ENCODE measurements at places on chromosomes 16 and 17.

DNA sequence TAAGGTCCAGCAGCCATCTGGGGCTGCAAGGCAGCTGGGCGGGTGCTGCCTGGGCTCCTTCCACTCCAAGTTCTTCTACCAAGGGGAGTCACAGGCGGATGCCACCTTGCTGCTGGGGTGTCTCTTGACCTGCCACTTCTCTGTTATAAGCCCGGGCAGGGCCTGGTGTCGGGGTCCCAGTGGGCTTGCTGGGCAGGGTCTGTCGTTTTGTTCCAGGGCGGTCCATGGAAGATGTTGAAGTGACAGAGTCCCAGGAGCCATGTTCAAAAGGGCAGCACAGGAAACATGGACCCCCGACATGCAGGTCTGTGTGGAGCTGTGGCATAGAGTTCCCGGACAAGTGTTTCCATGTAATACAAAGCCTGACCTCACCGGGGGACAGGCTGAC is 91.1 kb downstream of the TNFRSF13B start:
- DNase-seq: no peak

GRCh38 chr17:11082559-11082958 is 158.5 kb upstream of the SHISA6 start:
- DNase-seq: no peak

- no peak for DNase-seq
Observed at GRCh38 chr16:9257843-9258242, 166.4 kb downstream of the HAPSTR1 start.

DNA sequence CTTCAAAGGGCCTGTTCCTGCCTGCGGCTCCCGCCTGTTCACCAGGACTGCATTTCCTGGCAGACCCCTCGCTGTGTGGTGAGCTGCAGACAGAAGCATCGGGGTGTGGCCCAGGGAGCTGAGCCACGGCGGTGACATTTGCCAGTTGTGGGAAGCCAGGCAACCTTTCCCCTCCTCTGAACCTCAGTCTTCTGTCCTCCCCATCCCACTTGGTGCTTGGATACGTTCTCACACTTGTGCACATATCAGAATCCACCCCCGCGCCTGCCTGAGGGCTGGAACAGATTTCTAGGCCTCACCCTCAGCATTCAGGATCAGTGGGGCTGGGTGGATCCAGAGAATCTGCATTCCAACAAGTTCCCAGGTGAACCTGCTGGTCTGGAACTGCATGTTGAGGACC is 63.5 kb downstream of the CRISPLD2 start:
- DNase-seq: no peak

- DNase-seq: no peak
Observed at GRCh38 chr17:68861602-68862001, 93.6 kb downstream of the ABCA8 start.

- DNase-seq: no peak
Observed at GRCh38 chr17:42076797-42077559, 21.3 kb downstream of the ZNF385C start.

GRCh38 chr16:31401436-31401835 is 8.3 kb downstream of the ITGAD start:
- no peak for DNase-seq

- DNase-seq: no peak
Observed at GRCh38 chr16:78461496-78462287, 362.2 kb downstream of the WWOX start.

- no peak for DNase-seq
Observed at GRCh38 chr17:37752482-37752881, 7.6 kb upstream of the HNF1B start.

GRCh38 chr16:50304467-50305440 is 38.4 kb downstream of the ADCY7 start:
- no peak for DNase-seq

DNA sequence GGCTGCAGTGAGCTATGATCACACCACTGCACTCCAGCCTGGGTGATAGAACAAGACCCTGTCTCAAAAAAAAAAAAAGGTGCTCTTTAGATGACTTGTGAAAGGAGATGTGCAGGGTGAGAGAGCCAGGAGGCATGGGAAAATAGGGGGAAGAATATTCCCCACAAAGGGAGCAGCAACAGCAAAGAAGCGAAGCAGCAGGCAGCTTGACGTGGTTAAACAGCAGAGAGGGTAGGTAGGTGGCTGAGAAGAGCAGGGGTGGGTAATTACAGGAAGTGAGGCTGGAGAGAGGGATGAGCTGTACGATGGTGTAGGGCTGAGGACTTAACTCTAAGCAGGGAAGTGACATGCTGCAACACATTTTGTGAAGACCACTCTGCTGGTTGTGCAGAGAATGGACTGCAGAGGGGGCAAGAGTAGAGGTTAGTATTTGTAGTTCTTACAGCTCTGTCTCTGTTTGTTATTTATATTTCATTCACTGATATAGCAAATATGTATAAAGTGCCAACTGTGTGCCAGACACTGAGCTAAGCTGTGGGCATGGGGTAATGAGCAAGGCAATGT is 1.6 kb downstream of the HEATR3 start:
- peak; percentile 62 for DNase-seq

DNA sequence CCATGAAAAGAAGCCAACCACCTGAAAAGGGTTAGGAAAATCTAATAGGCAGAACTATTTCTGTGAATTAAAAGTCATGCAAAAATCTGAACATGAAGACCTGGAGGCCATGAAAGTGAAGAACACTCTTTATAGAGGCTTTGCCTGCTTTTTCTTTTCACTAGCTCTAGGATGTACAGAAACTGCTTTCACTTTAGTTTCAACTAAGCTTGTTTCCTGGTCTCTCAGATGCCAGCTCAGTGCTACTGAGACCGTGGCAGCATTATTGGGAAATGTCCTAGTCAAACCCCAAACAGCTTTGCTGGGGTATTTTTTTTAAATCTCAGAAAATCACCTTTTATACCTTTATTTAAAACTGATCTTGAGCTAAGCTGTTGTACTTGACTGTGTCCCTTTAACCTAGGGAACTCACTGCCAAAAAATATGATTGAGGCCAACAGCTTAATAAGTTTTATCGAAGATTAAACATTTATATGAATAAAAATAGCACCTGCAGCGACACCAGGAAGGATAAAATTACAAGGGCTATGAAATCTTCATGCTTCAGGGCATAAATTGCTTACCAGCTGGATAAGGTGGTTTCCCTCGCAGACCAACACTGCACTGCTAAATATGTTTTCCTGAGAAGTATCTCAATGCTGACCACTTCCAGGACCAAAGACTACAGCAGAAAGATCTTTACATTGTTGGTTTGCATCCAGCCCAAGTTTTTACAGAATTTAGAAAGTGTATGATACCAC is 621.8 kb upstream of the ZFHX3 start:
- DNase-seq: no peak

DNA sequence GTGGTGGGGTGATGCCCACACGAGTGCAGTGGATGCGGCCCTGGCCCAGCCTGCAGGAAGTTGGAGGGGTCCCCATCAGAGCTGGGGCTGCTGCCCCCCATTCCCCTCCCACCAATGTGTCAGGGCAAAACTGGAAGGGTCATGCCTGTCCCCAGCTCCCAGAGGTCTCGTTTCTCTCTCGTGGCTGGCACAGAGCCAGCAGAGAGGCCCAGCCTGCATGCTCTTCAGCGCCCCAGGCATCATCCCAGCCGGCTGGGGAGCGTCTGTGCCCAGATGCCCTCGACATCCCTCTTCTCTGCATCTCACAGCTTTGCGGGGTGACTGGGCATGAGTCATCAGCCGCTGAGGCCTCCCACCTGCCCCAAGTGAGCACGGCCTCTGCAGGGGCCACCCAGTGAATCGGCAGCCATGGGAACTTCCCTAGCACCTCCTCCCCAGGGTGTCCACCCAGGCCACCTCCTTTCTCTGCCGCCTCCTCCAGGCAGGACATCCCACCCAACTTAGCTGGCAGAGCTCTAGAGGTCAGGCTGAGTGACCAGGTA is 9.8 kb upstream of the CSNK1D start:
- peak; percentile 31 for DNase-seq

DNA sequence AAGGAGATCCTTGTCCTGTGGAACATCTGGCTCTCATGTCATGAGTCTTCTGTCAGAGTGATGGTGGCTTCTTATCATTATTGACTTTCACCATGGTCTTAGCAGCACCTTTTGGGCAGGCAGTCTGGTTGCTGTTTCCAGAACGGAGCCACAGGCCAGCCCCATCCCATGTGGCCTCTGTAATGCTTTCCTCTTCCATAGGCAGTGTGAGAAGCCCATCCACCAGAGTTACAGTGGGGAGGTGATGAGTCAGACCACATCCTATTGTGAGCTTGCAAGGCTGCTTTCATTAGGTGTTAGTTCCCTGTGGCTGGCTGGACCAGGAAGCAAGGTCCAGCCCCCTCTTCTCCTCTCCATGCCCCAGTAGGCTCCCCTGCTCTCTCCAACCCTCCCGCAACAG is 30.8 kb upstream of the SPACA3 start:
- DNase-seq: no peak

- DNase-seq: peak; percentile 59
Observed at GRCh38 chr16:88264641-88265285, 118.0 kb upstream of the ZNF469 start.

DNA sequence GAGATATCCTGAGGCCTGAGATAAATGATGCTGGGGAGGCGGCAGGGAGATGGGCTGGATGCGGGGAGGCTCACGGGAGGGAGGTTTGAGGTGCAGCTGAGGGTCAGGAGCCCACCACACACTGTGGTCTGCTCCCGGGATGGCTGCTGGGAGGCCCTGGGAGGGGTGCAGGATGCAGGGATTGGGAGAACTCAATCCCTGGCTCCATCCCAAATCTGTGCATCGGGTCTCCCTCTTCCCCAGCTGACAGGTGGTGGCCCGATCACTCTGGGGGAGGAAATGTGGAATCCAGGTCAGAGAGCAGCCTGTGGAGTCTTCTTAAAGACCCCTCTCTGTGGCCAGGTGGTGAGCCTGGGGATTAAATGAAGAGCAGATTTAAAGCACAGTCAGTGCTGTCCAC is 12.0 kb downstream of the PHB1 start:
- DNase-seq: no peak

DNA sequence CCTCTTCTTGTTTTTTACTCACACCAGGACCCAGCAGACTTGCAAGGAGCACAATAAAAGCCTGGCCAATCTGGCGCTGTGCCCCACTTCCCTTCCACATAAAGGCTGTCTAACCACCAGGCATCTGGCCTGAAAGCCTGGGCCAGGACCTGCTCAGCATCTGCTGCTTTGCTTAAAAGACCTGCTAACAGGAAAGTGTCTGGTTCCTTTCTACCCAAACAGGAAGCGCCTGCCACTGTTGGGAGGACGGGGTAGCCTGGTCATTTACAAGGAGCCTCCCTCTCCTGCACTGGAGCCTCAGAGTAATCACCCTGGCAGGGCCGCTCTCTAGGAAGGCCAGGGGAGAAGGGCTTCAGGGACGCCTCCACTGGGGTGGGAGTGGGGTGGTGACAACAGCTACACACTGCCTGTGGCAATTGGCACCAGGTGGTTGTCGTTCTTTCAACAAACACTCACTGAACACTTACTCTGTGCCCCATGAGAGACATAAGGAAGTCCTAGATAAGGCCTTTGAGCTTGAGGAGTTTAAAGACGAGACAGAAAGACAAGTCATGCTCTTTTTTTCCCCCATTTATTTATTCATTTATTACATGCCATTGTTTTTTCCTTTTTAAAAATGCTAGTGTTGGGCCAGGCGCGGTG is 6.3 kb upstream of the MMP28 start:
- peak; percentile 28 for DNase-seq

DNA sequence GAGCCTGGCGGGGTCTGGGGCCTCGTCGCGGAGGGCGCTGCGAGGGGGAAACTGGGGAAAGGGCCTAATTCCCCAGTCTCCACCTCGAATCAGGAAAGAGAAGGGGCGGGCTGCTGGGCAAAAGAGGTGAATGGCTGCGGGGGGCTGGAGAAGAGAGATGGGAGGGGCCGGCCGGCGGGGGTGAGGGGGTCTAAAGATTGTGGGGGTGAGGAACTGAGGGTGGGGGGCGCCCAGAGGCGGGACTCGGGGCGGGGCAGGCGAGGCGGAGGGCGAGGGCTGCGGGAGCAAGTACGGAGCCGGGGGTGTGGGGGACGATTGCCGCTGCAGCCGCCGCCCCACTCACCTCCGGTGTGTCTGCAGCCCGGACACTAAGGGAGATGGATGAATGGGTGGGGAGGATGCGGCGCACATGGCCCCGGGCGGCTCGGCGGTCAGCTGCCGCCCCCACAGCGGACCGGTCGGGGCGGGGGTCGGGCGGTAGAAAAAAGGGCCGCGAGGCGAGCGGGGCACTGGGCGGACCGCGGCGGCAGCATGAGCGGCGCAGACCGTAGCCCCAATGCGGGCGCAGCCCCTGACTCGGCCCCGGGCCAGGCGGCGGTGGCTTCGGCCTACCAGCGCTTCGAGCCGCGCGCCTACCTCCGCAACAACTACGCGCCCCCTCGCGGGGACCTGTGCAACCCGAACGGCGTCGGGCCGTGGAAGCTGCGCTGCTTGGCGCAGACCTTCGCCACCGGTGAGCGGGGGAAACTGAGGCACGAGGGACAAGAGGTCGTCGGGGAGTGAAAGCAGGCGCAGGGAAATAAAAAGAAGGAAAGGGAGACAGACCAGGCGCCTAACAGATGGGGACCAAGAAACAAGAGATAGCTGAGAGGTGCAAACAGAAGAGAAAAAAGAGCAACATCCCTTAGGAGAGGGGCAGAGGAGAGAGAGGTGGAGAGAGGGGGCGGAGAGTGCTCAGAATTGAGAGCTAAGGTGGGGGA is at the start of gene PNMT:
PNMT (plus strand) TSS at position 509 of the 980 bp plus-strand sequence; CDS start at position 532, 23 bp downstream.
- DNase-seq: peak; percentile 86

GRCh38 chr16:62060089-62060488 is 23.9 kb upstream of the CDH8 start:
- no peak for DNase-seq

- DNase-seq: no peak
Observed at GRCh38 chr17:73942703-73943415, 260.6 kb upstream of the RPL38 start.

- no peak for DNase-seq
Observed at GRCh38 chr17:3994221-3994576, 30.0 kb upstream of the ATP2A3 start.

DNA sequence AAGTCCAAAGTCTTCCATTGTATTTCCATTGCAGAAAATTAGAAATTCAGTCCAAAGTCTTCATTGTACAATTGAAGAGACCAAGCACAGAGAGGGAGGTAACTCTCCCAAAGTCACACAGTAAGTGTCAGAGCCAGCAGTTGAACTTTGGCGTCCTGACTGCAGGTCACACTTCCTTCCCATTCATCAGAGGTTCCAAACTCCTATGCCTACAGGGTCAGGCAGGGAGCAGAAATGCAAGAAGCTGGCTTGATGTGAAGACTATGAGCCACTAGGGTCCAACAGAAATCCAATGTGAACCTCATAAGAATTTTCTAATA is 44.7 kb upstream of the GRIN2A start:
- no peak for DNase-seq
